Activated CD8-positive, alpha-beta memory T cell treated with anti-CD3 and anti-CD28 coated beads for 24 hours (primary cell): ENCODE measurements at places on chromosomes 12 and 14.

- no peak for DNase-seq
These were observed 11.3 kb downstream of the PLD4 start for GRCh38 chr14:104935955-104936354.

DNA sequence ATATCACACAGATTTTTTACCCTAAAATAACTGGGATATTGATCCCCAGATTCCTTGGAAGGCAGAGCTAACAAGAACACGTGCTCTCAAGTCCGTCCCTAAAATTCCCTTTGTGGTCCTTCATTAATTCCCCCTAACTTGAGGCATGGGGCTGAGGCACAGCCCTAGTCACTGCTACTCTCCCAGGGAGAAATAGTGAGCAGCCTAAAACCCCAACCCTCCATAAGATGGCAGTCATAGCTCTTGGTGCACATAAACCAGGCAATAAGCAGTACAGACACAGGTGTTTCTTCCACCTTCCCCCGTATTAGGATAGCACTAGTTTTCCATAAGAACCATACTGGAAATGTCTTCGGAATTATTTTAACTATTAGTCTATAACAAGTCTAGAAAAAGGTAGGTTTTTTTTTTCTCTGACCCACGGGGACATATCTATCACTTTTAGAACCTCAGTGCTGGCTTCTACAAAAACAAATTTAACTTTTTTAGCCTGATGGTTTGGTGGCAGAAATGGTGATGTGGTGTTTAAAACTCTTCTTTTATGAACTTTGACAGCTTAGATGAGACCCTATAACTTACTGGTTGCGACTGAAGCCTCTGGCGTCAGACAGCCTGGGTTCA is 3.1 kb upstream of the ARHGEF40 start:
- DNase-seq: no peak

GRCh38 chr12:117124421-117125271 is 25.4 kb upstream of the TESC start:
- DNase-seq: no peak

GRCh38 chr14:105581551-105582341 is 55.4 kb downstream of the TMEM121 start:
- DNase-seq: no peak

DNA sequence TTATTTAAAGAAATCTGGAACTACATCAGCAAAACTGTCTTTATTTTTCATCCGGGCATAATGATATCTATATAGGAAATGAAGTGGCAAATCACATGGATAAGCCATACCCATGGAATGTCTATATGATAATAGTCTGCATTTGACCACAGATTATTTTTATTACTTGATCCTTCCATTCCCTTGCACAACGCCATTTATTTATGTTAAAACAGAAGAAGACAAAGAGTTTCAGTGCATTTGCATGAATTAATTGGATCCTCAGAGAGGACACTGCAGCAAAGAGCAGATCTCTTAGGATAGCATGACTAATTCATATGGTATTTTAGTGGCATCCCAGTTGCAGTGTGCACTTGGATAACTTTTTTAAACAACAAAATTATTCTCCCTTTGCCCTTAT is 345.0 kb downstream of the CCDC91 start:
- DNase-seq: no peak

DNA sequence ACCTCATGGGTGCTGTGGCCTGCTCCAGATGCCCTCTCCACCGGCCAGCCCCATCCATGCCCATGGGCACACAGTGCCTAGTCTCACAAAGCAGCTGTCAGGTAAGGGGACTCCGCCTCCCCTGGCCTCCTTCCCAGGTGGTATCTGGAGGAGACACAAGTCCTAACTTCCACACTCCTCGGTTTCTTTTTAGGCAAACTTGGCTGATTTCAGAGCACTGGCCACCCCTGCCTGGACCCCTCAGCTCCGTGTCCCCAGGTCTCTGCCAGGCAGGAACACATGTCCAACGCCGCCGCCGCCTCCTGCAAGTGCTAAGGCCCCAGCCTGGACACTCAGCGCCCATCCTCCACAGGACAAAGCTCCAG is 324.1 kb upstream of the DIO3 start:
- no peak for DNase-seq

- DNase-seq: no peak
These were observed 3.5 kb upstream of the SENP1 start for GRCh38 chr12:48109424-48109823.

DNA sequence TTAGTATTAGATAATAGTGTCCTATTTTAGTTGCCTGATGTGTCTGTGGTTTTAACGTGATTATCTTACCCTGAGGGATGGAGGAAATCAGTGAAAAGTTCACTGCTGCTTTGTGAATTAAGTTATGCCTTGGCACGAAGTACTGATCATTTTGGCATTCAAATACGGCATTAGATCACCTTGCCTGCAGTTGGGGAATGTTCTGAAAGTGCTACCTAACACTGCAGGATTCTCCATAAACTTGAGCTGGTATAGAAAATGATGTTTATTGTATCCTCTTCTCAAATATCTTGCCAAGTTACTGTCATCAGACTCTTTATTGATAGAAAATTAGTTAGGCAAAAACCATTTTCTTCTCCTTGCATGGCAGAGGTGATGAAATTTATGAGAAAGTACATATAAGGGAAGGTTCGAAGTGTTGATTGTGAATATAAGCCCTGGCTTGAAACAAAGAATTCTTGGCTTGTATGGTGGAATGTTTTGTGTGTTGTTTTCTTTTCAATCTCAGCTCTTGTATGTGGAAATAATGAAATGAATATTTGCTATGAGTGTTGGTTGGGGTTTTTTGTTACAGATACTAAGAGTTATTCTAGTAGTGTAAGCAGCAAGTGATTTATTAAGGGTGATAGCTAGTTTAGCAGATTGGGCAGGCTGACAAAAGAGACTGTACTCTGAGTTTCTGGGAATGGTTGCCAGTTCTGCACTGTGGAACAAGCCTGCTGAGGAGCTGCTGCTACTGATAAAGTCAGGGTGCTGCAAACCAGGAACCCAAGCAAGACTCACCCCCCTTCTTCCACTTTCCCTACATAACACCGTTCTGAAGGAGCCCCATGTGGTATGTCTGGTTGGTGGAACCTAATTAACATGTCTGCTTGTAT is 448.3 kb downstream of the PCNX1 start:
- DNase-seq: no peak

DNA sequence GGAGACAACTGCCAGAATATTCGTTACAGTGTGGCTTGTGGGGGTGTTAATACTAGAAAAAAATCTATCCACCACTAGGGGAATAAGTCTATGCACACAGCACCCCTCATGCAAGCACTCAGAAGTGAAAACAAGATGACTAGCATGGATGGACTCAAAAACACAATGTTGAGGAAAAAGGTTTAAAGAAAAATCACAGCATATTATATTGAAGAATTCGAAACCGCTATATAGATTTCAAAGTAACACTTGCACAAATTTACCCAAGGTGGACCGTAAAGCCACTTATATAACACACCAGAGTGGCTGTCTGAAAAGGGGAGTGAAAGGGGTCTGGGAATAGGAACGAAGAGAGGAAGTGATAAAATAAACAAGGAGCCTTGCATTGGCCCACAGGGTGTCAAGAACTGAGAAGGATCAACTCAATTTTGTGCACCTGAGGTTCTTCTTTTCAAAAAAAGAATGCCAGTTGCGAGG is 544 bp downstream of the ABCD4 start:
- DNase-seq: no peak

DNA sequence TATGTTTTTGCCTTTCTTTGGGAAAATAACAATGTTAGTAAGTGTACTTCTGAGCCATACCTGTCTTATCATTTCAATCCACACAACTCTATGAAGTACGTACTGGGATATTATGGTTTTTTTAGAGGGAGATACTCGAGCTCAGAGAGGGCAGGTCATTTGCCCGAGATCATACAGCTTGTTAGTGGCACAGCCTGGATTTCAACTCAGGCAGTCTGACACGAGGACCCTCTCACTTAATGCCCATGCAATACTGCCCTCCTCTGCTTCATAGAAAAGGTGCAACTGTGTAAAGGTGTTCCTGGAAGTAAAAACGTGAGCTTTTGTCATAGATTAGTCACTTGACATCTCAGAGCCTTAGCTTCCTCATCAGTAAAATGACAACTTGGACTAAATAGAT is 128.0 kb downstream of the NDUFA12 start:
- no peak for DNase-seq

DNA sequence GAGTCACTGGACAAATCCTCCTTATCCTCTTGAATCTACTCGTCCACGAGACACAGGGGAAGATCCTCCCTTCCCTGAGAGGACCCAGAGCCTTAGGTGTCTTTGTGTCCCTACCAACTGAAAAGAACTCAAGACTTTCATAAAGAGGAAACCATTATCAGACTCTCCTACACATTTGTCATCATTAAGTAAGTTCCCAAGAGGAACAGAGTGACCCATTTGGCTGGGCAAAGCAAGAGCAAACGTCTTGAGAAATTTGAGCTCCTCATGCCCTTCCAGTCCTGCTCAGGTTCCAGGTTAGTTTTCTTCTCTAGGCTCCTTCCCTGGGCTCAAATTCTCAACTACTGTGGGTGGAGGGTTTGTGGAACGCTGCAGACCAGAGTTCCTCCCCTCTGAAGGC is 5.7 kb downstream of the MLF2 start:
- DNase-seq: no peak

DNA sequence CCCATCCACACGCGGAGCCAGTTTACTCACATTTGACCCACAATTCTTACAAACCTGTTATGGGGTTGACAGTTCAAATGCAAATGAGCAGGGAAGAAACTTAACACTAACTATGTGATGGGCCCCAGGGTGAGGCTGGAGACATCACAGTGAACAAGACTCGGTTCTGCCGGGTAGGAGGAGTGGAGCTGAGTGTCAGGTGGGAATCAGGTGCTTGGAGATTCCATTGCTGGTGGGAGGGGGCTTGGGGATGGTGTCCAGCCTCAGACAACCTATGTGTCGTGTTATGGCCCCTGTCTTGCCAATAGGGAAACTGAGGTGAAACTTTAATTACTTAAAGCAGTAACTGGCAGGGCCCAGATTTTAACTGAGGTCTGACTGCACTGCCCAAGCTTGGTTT is 41.9 kb downstream of the BEGAIN start:
- DNase-seq: no peak

DNA sequence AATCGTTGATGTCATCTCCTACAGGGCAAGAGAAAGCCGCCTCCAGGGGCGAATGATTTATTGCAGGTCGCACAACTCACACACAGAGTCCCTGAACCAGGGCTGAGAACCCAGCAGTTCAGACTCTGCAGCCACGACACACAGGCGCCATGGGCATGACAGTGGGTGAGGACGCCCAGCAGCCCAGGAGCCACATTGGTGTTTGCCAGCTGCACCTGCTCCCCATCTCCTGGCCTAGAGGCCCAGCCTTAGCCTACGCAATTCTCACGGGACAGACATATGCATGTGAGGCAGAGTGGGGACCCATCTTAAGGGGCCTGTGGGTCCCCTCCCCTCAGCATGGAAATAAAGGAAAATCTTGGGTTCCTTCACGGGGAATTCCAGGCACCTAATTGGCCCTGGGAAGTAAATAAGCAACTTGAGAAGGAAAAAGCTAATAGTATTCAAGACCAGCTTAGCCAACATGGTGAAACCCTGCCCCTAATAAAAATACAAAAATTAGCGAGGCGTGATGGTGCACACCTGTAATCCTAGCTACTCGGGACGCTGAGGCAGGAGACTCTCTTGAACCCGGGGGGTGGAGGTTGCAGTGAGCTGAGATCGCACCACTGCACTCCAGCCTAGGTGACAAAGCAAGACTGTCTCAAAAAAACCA is 69.3 kb downstream of the RIMBP2 start:
- DNase-seq: no peak

DNA sequence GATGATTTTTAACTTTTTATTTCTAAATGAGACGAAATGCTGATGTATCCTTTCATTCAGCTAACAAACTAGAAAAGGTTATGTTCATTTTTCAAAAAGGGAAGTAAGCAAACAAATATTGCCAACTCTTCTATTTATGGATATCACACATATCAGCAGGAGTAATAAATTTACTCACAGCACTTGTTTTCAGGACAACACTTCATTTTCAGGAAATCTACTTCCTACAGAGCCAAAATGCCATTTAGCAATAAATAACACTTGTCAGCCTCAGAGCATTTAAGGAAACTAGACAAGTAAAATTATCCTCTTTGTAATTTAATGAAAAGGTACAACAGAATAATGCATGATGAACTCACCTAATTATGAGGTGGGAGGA is 139.6 kb downstream of the HMGA2 start:
- DNase-seq: no peak

DNA sequence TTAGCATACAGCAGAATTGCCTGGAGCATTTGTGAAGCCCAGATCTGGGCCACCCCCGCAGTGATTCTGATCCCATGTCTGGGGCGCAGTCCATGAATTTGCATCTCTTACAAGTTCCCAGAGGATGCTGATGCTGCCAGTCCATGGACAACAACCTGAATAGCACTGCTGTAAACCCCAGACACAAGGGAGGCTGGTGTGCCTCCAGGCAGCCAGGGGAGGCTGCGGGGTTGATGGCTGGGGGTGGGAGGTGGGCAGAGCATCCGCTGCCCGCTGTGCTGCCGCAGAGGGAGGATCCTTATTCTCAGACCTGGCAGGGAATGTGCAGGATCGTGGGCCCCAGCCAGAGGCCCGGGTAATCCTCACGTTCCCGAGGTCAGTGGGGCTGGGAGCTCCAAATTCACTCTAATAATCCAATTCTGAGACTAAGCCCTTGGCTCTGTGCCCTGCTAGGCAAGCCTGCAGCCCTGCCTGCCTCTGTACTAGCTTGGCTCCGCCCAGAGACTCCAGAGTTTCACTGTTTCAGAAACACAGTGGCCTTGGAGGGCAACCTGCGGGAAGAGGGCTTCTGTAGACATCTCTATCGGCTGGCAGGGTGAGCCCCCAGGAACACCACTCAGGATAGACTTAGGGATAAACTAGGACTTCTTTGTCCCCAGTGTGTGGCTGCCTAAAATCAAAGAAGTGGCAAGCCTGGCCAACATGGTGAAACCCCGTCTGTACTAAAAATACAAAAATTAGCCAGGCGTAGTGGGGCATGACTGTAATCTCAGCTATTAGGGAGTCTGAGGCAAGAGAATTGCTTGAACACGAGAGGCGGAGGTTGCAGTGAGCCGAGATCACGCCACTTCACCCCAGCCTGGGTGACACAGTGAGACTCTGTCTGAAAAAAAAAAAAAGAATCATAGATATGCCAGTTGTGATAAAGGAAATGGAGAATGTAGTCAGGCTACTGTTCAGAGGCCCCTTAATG is 17.8 kb upstream of the MLEC start:
- no peak for DNase-seq

DNA sequence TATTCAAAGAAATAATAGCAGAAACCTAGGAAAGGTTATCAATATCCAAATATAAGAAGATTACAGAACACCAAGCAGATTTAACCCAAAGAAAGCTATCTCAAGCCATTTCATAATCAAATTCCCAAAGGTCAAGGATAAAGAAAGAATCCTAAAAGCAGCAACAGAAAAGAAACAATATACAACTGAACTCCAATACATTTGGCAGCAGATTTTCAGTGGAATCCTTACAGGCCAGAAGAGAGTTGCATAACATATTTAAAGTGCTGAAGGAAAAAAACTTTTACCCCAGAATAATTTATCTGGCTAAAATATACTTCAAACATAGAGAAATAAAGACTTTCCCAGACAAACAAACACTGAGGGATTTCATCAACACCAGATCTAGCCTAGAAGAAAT is 54.3 kb downstream of the DENND5B start:
- no peak for DNase-seq

- no peak for DNase-seq
These were observed 349.7 kb downstream of the ATP23 start for GRCh38 chr12:58291106-58291505.
